ENCODE measurements at places on chromosomes 2 and 18.

DNA sequence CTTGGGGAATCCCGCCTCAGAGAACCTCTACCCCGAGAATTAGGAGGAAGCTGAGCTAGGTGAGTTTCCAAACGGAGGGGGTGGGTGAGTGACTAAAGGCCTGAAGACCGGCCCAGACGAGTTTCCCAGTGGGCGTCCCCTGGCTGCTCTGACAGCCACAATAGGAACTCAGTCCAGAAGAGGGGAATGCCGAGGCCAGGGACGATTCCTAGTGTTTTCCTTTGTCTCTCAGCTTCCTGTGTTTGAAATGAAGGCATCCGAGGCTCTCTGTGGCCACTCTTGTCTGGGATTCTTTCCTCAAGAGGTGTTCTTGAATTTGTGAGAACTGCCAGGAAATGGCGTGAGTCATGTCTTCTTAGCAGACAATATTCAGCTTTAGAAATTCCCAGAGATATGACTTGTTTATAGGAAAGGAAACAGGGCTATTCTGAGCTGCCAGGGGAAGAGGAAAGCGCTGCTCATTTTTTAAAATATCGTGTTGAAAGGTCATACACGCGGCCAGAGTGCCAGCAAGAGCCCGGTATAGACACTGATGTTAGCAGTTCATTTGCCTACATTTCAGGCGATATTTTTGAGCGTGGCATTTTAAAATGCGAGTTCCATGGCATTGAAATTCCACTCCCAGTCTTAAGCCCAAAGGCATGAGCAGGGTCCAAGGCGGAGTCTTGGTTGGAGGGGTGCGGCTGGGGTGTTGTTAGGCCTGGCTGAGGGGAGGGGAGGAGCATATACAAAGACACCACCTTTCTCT lies 169.1 kb upstream of the KLF7 start:
- no peak for DNase-seq

- DNase-seq = no peak
Observed at GRCh38 chr2:100234141-100234540, 88.2 kb downstream of the LONRF2 start.

DNA sequence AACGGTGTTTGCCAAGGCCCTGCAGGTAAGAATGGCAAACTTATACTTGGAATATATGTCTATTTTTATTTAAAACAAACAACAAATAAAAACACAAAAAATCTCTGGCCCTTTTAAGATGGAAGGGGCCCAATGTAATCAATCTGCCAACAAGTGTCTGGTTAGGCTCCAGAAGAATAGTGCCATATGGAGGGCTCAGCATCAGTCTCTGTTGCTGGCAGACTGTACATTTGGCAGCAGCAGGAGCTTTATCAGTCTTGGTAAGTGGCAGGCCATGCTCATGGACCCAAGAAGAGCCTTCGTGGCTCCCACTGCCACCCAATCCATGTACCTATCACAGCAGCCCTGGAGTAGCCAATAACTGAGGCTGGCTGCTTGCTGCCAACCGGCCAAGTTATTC lies 101.1 kb downstream of the GALNT3 start:
- DNase-seq = no peak

- DNase-seq = no peak
Observed at GRCh38 chr2:113172721-113173541, 840 bp upstream of the PSD4 start.

DNA sequence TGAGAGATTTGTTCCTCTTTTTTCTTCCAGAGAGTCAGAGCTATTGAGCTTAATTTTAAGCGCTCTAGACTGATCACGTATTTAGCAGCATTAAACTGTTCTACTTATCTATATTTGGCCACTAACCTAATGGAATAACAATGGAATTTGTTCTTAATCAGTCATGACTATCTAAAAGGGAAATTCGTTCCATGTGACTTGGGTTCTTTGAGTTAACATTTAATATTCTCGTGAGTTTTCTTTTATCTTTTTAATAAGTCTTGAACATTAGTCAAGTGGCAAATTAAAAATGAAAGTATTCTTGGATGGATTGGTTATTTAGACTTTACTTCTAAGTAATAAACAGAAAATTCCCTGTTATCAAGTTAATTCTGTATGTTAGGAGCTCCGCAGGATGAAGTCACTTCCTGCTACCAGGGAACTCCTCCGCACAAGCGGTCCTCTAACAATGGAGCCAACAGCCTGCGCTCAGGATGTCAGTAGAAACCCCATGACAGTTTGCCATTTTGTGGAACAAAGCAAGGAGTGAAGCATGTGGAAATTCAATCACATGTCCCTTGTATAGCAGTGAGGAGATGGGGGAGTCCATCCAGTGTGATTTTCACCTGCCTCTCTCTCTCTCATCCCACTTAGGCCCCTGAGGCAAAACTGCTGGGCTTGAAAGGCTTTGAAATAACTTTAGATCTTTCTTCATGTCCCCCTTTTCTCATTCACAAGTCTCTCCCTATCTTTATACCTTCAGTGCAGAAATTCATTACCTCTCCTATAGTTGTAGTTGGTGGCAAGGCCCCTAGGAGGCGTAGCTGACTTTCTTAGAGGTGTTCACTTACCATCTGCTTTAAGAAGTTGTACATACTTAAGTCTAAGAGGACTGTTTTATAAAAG lies 138.1 kb downstream of the WDR7 start:
- no peak for DNase-seq

DNA sequence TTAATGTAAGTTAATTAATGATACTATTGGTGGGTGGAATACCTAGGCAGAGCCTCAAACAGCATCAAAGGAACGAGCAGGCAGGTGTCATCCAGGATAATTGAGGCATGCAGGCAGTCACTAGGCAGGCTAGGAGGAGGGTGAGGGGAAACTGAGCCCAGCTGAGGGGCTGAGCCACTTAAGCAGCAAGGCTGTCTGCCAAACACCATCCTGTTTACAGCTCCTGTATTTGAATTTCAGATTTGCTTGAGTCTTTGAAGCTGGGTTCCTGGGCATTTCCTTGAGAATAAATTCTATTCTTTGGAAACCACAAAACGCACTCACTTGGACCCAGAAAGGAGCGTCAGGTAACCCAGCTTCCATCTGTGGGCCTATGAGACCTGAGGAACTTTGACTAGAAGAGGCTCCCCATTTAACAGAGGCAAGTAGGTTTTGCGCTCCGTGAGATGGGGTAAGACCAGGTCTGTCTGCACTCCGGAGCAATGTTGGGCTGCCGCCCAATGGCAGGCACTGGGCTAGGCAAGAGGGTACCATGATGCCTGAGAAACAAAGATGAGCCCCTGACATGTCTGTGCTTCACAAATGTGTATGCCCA lies 2.0 kb downstream of the EDAR start:
- no peak for DNase-seq

DNA sequence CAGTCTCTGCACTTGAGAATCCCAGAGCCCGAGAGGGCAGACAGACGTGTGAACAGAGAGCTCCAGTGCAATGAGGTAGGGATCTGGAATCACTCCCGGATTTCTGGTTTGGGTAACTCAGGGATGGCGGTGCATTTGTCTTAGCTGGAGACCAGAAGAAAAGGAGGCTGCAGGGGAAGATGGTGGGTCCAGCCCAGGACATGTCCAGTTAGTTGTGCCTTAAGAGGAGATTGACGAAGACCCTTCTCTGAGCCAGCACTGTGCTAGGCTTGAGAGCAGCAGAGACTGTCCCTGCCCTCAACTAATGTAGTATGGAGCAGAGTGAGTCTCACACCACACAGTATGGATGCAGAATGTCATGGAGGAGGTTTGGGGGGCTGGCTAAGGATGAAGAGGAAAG lies 150.6 kb upstream of the COPS8 start:
- DNase-seq = no peak

GRCh38 chr2:106189764-106190468 lies 4.2 kb downstream of the UXS1 start:
- DNase-seq = no peak

- no peak for DNase-seq
Observed at GRCh38 chr2:17800693-17801458, 15.4 kb upstream of the MSGN1 start.

GRCh38 chr2:110678457-110679336 lies 834 bp upstream of the BUB1 start:
- no peak for DNase-seq

- DNase-seq = no peak
Observed at GRCh38 chr2:30349691-30350090, 97.4 kb upstream of the LCLAT1 start.

DNA sequence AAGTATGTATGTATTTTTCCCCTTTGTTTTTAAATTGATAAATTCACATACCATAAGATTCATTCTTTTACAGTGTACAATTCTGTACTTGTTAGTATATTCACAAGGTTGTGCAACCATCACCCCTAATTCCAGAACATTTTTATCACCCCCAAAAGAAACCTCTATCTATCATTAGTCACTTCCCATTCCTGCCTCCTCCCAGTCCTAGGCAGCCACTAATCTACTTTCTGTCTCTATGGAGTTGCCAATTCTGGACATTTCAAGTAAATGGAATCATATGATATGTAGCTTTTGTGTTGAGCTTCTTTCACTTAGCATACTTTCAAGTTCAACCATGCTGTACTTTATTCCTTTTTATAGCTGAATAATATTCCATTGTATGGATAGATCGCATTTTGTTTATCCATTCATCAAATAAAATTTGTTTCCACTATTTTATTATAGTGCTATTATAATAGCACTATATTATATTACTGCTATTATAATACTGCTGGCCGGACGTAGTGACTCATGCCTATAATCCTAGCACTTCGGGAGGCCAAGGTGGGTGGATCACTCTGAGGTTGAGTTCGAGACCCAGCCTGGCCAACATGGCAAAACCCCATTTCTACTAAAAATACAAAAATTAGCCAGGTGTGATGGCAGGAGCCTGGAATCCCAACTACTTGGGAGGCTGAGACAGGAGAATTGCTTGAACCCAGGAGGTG lies 10.9 kb downstream of the STARD7 start:
- DNase-seq = no peak

GRCh38 chr18:62778976-62779869 lies 63.9 kb downstream of the PHLPP1 start:
- DNase-seq = no peak

DNA sequence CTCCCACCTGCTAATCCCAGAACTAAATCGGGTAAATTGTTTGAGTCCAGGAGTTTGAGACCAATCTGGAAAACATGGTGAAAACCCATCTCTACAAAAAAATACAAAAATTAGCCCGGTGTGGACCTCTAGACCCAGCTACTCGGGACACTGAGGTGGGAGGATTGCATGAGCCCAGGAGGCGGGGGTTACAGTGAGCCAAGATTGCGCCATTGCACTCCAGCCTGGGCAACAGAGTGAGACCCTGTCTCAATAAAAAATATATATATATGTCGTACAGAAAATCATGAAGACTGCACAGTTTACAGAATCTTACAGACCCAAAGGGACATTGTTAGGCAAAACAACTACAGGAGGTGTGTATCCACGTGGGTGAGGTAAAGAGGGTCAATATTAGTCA lies 4.0 kb upstream of the DPY30 start:
- DNase-seq = no peak

DNA sequence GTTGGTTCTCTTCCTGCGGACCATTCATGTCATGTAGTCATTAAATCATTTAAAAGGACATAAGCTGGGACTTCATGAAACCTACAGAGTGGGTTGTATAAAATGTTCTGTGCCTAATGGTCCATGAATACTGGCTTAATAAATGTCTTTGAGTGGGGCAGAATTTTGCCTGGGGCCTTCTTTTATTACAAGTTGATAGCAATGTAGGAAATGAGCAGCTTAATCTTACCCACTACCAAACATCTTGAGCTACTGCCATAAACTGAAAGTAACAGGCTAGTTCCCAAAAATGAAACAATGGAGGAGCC lies 130.9 kb downstream of the TMEM17 start:
- no peak for DNase-seq

- no peak for DNase-seq
Observed at GRCh38 chr2:204472375-204472774, 72.9 kb upstream of the PARD3B start.

DNA sequence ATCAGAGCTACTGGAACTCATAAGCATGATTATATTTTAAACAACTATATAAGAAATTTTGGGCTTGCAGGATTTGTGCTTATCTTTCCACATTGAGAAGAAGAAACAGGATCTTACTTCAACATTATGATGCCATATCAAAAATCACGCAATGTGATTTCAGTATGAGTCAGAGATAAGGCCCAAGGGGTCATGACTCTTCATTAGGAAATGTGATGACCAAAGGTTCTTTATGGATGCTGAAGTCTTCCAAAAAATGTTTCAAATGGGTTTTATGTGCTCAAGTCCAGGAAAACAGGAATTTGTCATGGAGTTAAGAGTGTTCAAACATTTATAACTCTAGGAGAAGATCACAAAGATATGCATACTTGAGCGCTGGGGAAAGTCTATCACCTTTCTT lies 7.8 kb upstream of the SERPINB2 start:
- no peak for DNase-seq

- no peak for DNase-seq
Observed at GRCh38 chr2:197934261-197934933, 130.0 kb downstream of the PLCL1 start.

DNA sequence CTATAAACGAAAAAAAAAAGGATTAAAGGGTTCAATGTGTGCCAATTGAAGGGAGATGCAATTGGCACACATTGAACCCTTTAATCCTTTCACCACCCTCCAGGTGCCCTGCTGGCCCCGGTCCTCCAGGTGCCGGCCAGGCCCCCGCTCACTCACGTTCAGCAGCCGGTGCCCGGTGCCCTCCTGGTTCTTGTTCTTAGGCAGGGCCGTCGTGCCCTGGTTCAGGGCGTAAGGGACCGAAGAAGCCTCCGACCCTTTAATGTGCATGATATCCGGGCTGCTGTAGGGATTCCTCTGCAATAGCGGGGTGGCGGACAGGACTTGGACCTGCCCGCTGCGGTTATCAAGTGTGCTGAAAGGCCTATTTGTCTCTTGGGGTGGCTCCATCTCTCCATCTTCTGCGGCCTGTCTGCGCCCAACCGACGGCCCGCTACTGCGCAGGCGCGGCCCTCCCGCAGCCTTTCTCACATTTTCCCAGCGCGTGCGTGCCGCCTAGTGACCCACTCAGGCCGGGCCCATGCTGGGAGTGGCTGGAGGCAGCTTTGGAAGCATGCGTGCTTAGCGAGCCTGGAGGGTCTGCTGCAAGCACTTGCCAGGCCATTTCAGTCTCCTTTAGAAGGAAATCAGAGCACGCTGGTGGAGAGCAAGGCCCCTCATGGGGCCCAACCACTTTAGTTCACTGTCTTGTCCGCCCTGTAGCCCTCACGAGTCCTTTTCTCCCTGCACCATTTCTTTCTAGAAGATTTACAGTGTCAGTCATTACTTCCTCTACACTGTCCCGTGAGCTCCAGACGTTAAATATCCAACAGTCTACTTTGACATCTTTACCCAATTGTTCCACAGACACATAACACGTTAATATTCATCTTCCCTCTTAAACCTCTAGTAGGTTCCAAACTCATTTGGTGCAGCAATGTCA lies 24.3 kb downstream of the TMEM237 start:
- no peak for DNase-seq

DNA sequence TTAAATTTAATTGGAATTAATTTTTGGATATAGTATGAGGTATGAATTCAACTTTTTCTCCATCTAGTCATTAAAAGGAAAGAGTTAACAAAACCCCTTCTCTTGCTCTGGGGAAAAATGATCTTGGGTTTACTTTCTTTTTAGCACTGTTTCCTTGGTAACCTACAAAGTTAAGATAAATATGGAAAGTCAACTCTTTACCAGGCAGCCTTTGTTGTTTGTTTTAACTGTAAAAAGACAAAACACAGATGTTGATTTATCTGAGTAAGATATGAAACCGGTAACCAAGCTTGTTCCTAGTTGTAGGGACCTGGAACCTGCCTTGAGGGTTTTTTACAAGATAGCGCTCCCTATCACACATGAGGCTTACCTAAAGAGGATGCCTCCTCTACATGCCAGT lies 10.1 kb upstream of the SANBR start:
- DNase-seq = no peak

GRCh38 chr18:68397241-68398035 lies 317.5 kb downstream of the TMX3 start:
- no peak for DNase-seq

- DNase-seq = no peak
Observed at GRCh38 chr18:79402209-79402576, 6.5 kb downstream of the NFATC1 start.
